ENCODE measurements at places on chromosomes 1 and 21.

DNA sequence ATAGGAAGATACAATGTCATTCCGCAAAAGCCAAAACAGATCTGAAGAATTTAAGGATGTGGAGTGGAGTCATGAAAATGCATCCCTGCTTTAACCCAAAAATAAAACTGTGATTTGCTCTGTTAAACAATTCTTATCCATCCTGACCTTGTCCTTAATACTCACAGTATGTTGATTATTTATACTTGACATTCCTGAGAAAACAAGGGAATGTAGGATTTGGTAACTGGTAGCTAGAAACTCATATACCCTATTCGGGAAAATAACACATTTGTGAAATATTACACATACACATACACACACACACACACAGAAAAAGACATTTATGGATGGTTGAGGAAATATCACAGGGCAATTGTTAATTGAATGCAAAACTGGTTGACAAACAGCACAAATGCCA is 80.2 kb downstream of the FMN2 start:
- DNase-seq: no peak

- DNase-seq: peak; percentile 98
Measured at GRCh38 chr1:209398313-209398991, 185.1 kb upstream of the CAMK1G start.

GRCh38 chr21:29321932-29322928 is 23.5 kb downstream of the BACH1 start:
- DNase-seq: no peak

GRCh38 chr1:26070296-26070962 is 3.0 kb upstream of the TRIM63 start:
- no peak for DNase-seq

DNA sequence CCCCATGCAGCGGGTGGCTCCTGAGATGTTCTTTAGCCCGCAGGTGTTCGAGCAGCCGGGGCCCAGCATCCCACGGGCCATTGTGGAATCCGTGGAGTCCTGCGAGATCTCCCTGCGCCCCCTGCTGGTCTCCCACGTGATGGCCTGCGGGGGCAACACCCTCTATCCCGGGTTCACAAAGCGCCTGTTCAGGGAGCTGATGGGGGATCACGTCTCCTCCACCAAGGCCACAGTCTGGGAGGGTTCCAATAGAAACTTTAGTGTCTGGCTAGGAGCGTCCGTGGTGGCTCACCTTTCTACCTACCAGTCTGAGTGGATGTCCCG is 71.0 kb downstream of the ACTL8 start:
- DNase-seq: peak; percentile 14

- peak; percentile 82 for DNase-seq
Measured at GRCh38 chr1:110292031-110292741, 47.0 kb upstream of the RBM15 start.

GRCh38 chr1:4002741-4003140 is 102.7 kb upstream of the C1orf174 start:
- no peak for DNase-seq

DNA sequence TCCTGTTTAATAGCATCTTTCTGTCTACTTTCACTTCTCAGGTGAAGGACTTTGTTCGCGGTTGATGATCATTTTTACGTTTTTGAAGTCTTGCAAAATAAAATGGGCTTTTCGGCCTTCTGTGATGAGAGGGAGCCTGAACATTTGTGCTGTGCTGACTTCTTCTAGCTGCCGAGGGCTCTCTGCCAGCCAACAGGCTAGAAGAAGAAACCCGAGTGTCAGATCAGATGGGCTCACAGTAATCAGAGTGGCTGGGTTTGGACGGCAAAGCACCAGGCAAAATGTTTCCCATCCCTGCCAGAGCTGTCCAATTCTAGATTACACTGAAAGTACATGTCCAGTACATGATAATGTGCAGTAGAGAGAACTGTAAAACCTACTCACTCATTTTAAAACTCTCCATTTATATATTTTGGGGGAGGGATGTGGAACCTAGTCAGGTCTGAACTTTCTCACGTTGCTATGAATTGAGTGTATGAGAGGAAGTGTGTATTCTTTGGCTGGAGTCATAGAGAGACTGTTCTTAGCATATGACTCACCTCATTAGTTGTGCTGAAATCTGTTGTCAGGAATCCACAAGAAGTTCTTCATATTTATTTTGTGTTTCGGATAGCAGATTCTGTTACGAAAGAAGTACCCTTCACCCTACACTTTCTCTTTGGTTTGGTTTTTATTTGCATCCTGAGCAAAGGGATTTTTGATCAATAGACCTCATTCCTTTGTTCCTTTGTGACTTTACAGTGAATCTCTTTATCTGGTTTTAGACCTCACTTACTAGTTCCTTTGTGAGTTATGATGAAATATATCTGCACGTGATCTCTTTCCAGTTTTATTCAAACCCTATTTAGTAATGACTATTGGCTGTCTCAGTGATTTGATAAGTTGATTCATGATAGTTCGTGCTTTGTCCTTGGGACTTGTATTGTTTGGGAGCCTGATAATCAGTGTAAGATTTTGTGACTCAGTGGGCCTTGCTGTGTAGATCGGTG is 4.8 kb downstream of the ATP1A1 start:
- DNase-seq: no peak

GRCh38 chr1:158793604-158794003 is 12.6 kb upstream of the OR6N2 start:
- DNase-seq: no peak

DNA sequence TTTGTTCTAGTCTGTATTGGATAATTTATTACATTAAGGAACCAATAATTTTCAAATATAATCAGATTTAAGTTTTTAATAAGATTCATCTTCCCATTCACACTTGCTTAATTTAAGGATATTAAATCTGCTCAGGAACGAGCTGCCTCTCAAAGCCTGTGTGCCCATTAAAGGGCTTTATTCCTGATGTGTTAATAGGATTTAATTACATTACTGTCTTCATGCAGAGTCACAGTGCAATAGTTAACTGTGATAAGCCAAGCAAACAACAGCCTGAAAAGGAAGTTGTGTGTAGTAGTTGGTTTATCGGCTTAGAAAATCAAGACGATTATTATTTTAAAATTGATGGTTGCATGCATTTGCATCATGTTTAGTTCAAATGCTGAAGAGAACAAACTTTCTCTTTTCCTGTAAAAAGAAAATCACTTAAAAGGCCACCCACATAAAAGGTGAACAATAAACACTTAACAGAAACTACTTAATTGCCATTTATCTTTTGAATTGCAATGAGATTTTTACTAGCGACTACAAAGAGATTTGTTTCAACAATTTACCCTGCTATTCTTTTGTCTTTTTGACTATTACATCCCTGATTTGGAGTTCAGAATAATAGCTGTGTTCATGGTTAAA is 174.6 kb downstream of the RWDD3 start:
- no peak for DNase-seq

GRCh38 chr1:7508934-7509519 is 262.1 kb upstream of the VAMP3 start:
- DNase-seq: no peak

DNA sequence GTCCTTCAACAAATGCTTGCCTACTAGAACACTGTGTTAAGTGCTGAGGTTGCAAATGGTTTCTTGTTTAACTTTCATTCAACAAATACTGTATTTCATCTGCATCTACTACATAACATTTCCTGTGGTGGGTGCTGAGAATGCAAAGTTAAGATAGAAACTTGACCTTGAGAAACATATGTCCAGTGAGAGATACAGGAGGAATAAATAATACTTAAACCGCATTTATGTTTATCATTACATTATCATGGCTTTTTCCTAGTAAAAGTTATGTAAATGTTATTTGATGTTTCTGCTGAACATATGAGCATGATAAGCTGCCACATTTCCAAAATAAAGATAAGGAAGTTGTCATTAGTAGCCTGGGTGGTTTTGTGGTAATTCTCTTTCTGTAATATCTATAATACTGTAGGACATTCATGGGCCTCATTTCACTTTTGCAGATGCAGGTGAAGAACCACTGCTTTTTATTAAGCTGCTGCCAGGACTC is 590.4 kb downstream of the PLPP3 start:
- no peak for DNase-seq

DNA sequence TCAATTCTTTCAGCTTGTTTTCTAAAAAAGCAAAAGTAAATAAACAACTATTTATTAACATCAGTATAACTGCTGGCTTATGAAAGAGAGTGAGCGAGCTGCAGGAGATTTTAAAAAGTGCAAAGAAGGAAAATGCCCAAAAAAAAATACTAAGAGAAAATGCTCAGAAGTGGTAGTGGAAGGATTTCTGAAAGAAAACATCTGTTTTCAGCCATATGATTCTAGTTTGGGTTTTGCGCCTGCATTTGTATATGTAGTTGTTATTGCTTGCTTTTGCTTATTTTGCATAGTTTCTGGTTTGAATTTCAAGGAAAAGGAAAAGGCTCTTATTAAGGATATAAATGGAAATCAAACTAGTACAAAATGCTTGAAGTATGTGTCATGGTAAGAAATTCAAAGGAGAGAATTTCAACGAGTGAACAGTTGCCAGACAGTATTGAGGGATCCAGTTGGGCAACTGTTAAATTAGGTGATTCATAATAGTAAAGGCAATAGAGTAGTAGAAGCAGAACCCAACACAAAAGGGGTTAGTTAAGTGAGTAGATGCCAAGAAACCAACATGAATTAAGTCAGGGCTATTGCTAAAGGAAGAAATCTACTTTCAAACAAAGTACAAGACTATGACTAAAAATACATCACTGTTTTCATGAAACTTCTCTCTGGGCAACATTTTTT is 1.2 kb downstream of the GBP5 start:
- DNase-seq: no peak

DNA sequence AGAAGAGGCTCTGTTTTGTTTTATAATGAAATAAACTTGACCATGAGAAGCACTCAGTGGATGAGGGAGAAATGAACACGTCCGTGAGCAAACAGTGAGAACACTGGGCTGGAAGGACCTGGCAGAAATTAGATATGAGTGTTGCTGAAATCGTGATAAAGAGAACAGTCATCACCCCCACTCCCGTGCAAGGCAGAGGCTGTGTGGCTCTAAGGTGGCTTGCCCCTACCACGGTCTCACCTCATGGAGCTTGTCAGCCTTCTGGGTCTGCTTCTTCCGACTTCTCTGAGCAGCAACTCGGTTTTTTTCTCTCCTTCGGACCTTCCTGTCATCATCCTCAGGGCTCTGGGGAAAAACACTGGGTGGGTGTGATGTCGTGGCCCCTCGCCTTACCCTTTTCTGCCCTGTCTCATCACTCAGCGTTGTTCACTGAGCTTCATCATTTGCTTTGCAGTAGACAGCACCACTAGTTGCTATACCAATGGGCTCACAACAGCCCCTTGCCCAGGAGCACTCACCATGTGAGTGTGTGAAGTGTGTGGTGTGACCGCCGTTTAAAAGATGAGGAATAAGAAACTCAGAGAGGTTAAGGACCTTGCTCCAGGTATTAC is 2.8 kb downstream of the BATF3 start:
- no peak for DNase-seq

GRCh38 chr1:234838182-234838581 is 228.2 kb upstream of the IRF2BP2 start:
- no peak for DNase-seq

- DNase-seq: no peak
Measured at GRCh38 chr1:61301824-61302657, 219.7 kb downstream of the NFIA start.

GRCh38 chr1:46041974-46042373 is 90.5 kb downstream of the PIK3R3 start:
- no peak for DNase-seq

GRCh38 chr1:164058198-164058597 is 500.8 kb upstream of the PBX1 start:
- peak; percentile 48 for DNase-seq

DNA sequence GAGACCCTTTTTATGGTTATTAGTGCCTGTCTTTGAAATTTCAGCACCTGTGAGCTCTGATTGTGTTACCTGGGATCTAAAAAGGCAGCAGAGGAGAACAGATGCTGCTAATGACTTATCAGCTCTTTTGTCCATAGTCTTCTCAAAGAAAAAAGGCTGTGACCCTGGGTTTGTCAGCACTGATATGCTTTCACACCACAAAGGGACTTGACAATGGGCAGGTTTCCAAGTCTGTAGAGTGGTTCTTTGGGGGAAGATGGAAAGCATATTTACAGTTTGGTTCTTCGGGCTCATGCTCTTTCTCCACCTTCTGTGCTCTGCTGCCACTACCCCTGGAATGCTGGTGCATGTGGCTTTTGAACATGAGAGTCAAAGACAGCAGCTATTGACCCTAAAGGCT is 32.0 kb downstream of the DNAJC6 start:
- no peak for DNase-seq

DNA sequence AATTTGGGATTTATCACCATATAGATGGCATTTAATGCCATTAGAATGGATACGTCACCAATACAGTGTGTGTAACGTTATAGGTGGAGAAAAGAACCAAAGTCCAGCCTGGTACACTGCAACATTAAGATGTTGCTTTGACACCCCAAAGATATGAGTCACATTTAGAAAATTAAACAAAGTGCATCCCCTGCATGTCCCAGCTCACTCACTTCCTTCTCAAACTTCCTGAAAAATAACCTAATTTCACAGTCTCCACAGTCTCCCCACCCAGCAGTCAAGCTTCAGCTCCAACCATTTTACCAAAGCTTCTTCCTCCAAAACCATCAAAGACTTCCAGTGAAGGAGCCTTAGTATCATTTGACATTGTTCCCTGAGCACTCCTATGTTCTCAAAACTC is 111.9 kb downstream of the OMA1 start:
- DNase-seq: no peak

DNA sequence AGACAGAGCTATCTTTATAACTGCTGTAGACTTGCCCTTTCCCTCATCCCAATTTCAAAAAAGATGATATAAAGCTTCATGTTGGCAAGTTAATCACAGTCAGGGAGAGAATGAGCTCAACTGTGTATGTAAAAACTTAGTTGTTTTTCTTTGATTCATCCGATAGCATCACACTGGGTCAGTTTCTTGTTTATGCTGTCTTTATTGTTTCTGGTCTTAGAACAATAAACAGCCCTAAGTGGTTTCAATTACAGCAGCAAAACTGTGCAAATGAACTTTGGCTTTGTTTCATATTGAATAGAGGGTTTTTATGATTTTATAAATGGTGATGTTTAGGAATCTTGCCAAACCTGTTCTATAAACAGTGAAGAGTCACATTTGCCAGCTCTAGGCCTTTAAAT is 423.8 kb upstream of the CXADR start:
- DNase-seq: no peak

DNA sequence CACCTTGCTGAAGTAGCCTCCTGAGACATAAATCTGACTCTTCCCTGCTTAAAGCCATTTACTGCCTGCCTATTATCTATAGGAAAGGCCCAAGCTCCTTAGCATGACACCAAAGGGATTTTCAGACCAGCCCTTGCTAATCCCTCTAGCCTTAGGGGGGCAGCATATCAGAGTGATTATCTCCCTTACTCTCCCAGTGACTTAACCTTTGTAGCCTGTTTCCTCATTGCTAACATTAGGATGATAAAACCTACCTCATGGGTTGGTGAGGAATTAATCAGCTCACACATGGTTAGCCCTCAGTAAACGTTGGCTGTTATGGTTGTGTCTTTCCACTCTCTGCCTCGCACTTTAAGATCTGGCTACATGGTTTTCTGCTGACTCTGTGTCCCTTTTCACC is 70.1 kb downstream of the ROR1 start:
- peak; percentile 42 for DNase-seq

- peak; percentile 70 for DNase-seq
Measured at GRCh38 chr1:98292994-98293393, 368.5 kb upstream of the SNX7 start.

All from PC-9 (cell line).